ENCODE measurements at places on chromosomes 3 and 15.

GRCh38 chr15:80173022-80173759, 20.4 kb downstream of the FAH start:
- peak overlapping the region; percentile 54 for H3K27ac ChIP-seq
- peak; percentile 77 for DNase-seq
- peaks cover 26% of the 10 kb centered on the region for H3K4me1 ChIP-seq
- no peaks in the 10 kb centered on the region for H3K27me3 ChIP-seq

DNA sequence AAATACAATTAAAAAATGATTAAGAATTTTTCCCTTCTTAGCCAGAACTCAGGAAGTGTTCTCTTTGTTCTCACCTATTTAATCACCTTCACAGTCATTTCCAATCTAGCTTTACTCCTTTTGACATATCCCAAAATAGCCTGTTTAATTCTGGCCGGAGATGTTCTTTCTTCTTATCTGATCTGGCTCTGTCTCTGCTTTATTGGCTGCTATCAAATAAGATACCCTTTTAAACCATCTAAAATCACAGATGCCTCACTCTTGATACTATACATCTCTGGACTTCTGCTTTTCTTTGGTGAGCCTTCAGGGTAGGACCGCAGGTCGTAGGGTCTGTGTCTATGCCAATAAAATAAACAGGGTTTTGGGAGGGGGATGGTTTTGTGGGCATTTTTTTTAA, 319.2 kb upstream of the SEMA6D start:
- H3K4me1 ChIP-seq, result no peaks in the 10 kb centered on the region
- no peaks in the 10 kb centered on the region for H3K36me3 ChIP-seq
- DNase-seq, result no peak
- H3K27me3 ChIP-seq, result no peaks in the 10 kb centered on the region
- no peak overlapping the region for H3K27ac ChIP-seq

GRCh38 chr3:143158014-143158988, 38.7 kb downstream of the CHST2 start:
- DNase-seq, result no peak
- H3K27me3 ChIP-seq, result no peaks in the 10 kb centered on the region
- H3K27ac ChIP-seq, result no peak overlapping the region
- no peak overlapping the region for H3K4me3 ChIP-seq
- H3K4me1 ChIP-seq, result no peaks in the 10 kb centered on the region
- H3K36me3 ChIP-seq, result no peaks in the 10 kb centered on the region

DNA sequence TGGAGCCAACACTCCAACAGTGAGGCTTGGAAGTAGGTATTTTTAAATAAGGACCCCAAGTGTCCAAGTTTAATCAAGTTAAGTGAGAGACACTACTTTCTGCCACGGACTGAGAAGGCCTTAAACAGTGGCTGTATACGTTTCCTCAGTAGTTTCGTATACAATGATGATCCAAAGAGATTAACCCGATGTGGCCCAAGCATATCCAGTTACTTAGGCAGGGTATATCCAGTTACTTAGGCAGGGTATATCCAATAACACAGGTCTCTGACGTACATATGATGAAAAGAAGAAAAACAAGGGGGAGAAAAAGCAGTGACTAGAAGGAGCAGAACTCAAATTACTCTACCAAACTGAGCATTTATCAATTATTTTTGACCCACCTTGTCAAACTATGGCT, 591.4 kb downstream of the FOXP1 start:
- DNase-seq, result no peak
- peaks cover 25% of the 10 kb centered on the region for H3K36me3 ChIP-seq
- H3K27me3 ChIP-seq, result no peaks in the 10 kb centered on the region
- no peak overlapping the region for H3K4me3 ChIP-seq
- no peak overlapping the region for H3K27ac ChIP-seq

DNA sequence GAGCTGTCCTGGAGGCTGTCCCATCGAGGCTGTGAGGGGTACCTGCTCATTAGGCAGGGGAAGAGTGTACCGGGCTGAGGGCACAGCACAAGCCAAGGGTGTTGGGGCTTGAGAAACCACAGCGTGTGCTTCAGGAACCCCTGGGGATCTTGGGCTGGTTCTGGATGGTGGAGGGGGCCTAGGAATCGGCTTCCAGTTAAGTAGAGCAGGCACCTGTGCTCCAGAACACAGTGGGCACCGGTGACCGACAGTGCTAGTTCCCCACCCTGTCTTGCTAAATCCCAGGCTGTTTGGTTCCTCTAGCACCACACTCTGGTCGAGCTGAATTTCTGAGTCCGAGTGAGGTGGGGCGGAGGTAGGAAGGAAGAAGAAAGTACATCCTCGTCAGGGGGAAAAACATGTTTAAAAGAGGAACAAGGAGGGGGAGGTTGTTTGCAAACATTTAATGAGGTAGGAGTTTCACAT, 29.1 kb downstream of the SLC6A6 start:
- no peaks in the 10 kb centered on the region for H3K27me3 ChIP-seq
- H3K4me3 ChIP-seq, result no peak overlapping the region
- peak overlapping the region; percentile 73 for H3K27ac ChIP-seq
- peaks cover 57% of the 10 kb centered on the region for H3K4me1 ChIP-seq
- H3K36me3 ChIP-seq, result peaks cover 3% of the 10 kb centered on the region
- DNase-seq, result no peak

- H3K4me3 ChIP-seq, result no peak overlapping the region
- no peak for DNase-seq
- no peaks in the 10 kb centered on the region for H3K4me1 ChIP-seq
- H3K27ac ChIP-seq, result no peak overlapping the region
- no peaks in the 10 kb centered on the region for H3K36me3 ChIP-seq
Measured at GRCh38 chr3:127052121-127052561, 69.2 kb downstream of the PLXNA1 start.

GRCh38 chr3:195395208-195395816, 47.5 kb downstream of the ACAP2 start:
- H3K36me3 ChIP-seq, result no peaks in the 10 kb centered on the region
- H3K27ac ChIP-seq, result no peak overlapping the region
- no peak overlapping the region for H3K4me3 ChIP-seq
- no peaks in the 10 kb centered on the region for H3K27me3 ChIP-seq
- DNase-seq, result peak; percentile 5

GRCh38 chr15:91032919-91033803, 10.8 kb upstream of the VPS33B start:
- H3K36me3 ChIP-seq, result no peaks in the 10 kb centered on the region
- H3K27me3 ChIP-seq, result peaks cover 2% of the 10 kb centered on the region
- no peak overlapping the region for H3K27ac ChIP-seq
- H3K4me3 ChIP-seq, result no peak overlapping the region

DNA sequence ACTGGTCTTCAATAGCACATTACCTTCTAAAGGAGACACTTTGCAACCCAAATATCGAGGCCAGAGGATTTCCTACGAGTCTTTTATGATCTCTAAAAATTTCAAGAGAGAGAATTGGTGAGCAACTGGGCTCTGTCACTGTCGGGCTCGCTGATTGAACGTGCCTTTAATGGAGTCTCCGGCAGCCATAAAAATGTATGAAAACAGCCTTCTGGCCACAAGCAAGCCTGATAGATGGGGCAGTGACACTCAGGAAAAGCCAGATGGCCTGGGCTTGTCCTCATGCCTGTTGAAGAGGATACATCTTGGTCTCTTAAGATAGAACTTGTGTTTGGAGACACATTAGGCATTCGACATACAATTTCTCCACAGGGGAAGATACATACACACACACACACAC, 419.5 kb upstream of the PROK2 start:
- no peaks in the 10 kb centered on the region for H3K36me3 ChIP-seq
- no peak for DNase-seq
- no peak overlapping the region for H3K4me3 ChIP-seq

- no peak overlapping the region for H3K27ac ChIP-seq
- peaks cover 6% of the 10 kb centered on the region for H3K4me1 ChIP-seq
- no peaks in the 10 kb centered on the region for H3K36me3 ChIP-seq
- no peak for DNase-seq
Measured at GRCh38 chr3:75242012-75242735, 422.0 kb upstream of the FRG2C start.

- no peak overlapping the region for H3K27ac ChIP-seq
- no peaks in the 10 kb centered on the region for H3K4me1 ChIP-seq
- no peaks in the 10 kb centered on the region for H3K27me3 ChIP-seq
- H3K36me3 ChIP-seq, result no peaks in the 10 kb centered on the region
- DNase-seq, result no peak
- H3K4me3 ChIP-seq, result no peak overlapping the region
Measured at GRCh38 chr3:157443905-157444796, 7.5 kb downstream of the PTX3 start.

DNA sequence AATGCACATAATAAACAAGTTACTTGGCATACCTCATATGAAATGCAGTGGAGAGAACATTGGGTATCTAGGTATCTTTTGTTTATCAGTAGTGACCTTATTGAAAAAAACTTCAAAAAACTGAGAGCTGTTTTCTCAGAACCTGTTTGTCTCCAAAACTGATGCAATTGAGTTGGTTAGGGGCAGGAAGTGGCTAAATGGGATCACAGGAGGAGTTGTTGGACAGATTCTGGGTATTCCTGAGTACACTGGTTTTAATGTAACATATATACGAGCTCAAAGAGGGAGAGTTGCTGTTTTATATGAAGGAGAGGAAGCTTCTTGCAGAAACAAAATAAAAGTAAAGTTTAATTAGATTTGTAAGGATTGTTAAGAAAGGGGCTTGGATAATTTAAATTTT, 159.5 kb downstream of the C3orf70 start:
- no peak overlapping the region for H3K27ac ChIP-seq
- no peaks in the 10 kb centered on the region for H3K4me1 ChIP-seq
- peaks cover 2% of the 10 kb centered on the region for H3K36me3 ChIP-seq
- no peak for DNase-seq
- H3K27me3 ChIP-seq, result no peaks in the 10 kb centered on the region
- H3K4me3 ChIP-seq, result no peak overlapping the region

- H3K27ac ChIP-seq, result no peak overlapping the region
- no peak overlapping the region for H3K4me3 ChIP-seq
- no peak for DNase-seq
- H3K36me3 ChIP-seq, result no peaks in the 10 kb centered on the region
Measured at GRCh38 chr3:165624761-165625160, 212.5 kb downstream of the BCHE start.

DNA sequence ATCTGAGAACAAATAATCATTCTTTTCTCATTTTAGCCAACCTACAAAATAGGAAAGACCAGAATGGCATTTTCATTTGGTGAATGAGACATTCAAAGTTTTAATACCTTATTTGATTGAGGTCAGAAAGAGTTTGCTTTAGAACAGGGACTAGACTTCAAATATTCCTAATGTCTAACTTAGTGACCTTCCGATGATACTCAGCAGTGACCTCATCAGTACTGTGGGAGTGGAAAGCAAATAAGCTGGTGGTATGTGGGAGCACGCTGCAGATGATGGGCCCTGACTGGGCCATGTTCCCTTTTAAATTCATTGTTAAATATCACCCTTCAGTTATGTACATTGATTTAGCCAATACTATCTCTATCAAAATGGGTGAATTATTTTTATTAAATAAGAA, 223.3 kb downstream of the P3H2 start:
- H3K4me1 ChIP-seq, result no peaks in the 10 kb centered on the region
- H3K27me3 ChIP-seq, result no peaks in the 10 kb centered on the region
- H3K27ac ChIP-seq, result no peak overlapping the region
- H3K36me3 ChIP-seq, result no peaks in the 10 kb centered on the region
- H3K4me3 ChIP-seq, result no peak overlapping the region

DNA sequence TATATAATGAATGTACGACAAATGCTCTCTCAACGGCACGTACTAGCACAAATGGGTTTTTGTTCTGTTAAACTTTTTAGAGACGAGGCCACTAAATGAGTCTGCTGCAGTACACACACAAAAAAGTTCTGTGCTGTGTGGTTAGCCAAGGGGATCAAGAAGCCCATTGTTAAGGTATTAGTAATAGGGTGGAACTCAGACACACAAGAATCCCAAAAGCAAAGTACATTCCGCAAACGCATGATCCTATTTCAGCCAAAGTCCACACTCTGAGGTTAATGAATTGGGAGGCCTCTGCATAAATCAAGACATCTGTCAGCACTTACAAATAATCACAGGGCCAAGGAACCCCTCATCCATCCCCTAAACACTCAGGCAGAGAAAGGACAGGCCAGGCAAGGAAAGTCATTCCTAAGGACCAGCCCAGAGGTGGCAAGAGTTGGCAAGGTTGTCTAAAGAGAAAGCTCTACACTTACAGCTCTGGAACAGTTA, 12.1 kb downstream of the OSBPL10 start:
- peaks cover 86% of the 10 kb centered on the region for H3K4me1 ChIP-seq
- peak overlapping the region; percentile 80 for H3K27ac ChIP-seq
- H3K36me3 ChIP-seq, result no peaks in the 10 kb centered on the region
- peak overlapping the region; percentile 46 for H3K4me3 ChIP-seq
- DNase-seq, result peak; percentile 96

GRCh38 chr3:27661797-27662196, 60.3 kb downstream of the EOMES start:
- H3K27me3 ChIP-seq, result no peaks in the 10 kb centered on the region
- no peak for DNase-seq
- H3K4me1 ChIP-seq, result no peaks in the 10 kb centered on the region
- H3K27ac ChIP-seq, result no peak overlapping the region
- H3K36me3 ChIP-seq, result no peaks in the 10 kb centered on the region

- H3K4me1 ChIP-seq, result no peaks in the 10 kb centered on the region
- no peaks in the 10 kb centered on the region for H3K36me3 ChIP-seq
- no peak overlapping the region for H3K27ac ChIP-seq
- H3K27me3 ChIP-seq, result no peaks in the 10 kb centered on the region
Measured at GRCh38 chr3:61239871-61240270, 11.4 kb downstream of the FHIT start.

DNA sequence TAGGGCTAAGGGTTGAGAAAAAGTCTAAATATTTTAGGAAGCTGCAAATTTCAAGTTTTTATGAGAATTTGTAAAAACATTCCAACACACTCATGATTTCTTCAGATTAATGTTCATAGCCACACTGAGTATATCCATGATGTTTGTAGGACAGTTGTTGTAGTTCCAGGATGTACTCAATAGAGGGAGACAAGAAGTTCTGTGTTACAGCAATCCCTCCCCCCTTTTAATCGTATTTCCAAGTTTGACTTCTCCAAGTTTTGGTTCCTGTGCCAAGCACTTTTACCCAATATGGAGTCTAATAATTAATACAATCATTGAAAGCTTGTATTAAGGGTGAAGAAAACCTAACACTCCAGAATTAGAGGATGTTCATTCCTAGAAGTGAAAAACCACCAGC, 143.4 kb downstream of the FEZF2 start:
- H3K27ac ChIP-seq, result no peak overlapping the region
- no peak for DNase-seq
- H3K4me3 ChIP-seq, result no peak overlapping the region
- no peaks in the 10 kb centered on the region for H3K36me3 ChIP-seq
- no peaks in the 10 kb centered on the region for H3K27me3 ChIP-seq

DNA sequence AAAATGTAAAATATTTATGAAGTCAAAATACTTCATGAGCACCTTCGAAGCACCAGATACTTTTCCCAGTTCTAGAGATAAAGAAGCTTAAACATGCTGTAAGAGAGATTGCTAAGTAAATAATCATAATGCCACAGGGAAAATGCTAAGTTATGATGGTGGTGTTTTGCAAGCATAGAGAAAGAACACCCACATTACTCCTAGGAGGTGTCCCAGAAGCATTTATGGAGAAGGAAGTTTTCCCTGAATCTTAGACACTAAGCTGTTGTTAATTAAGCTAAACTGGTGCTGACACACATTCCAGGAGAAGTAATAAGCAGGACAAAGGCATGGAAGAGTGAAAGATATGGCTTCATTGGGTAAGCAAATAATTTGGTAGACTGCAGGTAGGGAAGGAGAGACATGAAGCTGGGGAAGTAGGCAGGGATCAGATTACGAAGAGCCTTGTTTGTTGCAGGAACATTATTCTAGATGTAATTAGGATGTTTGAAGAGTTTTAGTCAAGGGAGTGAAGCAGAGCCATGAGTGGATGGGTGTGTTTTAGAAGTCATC, 40.4 kb upstream of the CHMP2B start:
- no peaks in the 10 kb centered on the region for H3K36me3 ChIP-seq
- H3K4me1 ChIP-seq, result no peaks in the 10 kb centered on the region
- H3K27me3 ChIP-seq, result no peaks in the 10 kb centered on the region
- DNase-seq, result no peak
- H3K4me3 ChIP-seq, result no peak overlapping the region
- no peak overlapping the region for H3K27ac ChIP-seq

Data from HepG2 (cell line).